Activated CD4-positive, alpha-beta T cell treated with anti-CD3 and anti-CD28 coated beads, Interleukin-2, amount 50 U/mL, for 48 hours (primary cell): ENCODE measurements at places on chromosomes 5 and 9.

- no peak for DNase-seq
Observed at GRCh38 chr9:99103901-99104458, 933 bp upstream of the TGFBR1 start.

DNA sequence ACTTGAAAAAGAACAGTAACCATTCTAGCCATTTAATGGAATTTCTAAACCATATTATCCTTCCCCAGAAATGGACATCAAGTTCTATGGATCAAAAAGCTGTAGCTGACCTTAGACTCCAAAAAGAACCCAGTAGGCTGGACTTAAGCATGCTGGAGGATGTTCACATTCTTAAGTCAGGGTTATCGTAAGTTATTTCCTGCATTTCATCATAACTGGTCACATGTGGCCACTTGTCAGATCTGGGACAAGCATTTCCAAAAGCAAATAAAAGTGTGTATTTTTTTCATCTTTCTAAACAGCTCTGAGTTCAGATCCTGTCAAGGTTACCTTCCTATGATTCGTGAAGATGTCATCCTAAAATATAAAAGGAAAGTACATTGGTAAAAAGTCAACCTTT lies 274.5 kb upstream of the PTGER4 start:
- DNase-seq = no peak

DNA sequence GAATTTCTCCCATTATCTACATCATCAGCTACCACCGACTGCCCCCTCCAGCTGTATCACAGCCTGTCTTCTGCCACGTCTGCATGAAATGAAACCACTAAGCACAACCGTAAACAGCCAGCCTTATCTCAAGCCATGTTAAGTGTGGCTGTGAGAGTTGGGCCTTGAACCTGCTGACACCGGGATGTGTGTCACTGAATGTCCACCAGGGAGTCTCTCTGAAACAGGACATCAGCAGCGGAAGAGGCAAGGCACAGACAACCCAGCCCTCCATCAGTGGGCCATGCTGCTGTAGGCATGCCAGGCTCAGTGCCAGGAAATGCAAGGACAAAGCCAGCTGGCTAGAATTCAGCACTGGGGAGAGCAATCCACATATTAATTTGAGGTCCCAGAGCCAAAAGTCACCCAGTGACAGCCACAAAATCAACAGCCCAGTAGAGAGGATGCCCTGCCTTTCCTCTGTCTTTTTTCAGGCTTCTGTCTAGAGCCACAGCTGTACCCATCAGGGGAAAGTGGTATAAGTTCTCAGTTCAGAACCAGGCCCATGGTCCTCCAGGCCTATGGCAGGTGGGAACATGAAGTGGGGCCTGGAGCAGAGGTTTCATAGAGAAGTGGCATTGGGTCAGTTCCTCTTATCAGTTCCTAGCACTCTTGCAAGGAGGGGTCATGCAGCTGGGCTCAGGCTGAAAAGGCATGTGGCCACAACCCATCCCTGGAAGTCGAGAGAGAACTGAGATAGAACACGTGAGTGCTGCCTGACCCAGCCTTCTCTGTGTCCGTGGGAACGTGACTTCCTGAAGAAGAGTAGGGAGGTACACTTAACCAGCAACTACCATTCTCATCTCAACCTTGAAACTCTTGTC lies 199.4 kb downstream of the ESM1 start:
- DNase-seq = no peak

GRCh38 chr9:104304925-104305324 lies 199.1 kb upstream of the OR13F1 start:
- DNase-seq = no peak

GRCh38 chr5:2487152-2487763 lies 264.2 kb downstream of the IRX2 start:
- no peak for DNase-seq

GRCh38 chr5:154371687-154372086 lies 74.1 kb upstream of the SAP30L start:
- no peak for DNase-seq

- DNase-seq = no peak
Observed at GRCh38 chr5:126587551-126588390, 7.2 kb downstream of the ALDH7A1 start.

- no peak for DNase-seq
Observed at GRCh38 chr5:91110686-91111085, 272.4 kb downstream of the ARRDC3 start.

DNA sequence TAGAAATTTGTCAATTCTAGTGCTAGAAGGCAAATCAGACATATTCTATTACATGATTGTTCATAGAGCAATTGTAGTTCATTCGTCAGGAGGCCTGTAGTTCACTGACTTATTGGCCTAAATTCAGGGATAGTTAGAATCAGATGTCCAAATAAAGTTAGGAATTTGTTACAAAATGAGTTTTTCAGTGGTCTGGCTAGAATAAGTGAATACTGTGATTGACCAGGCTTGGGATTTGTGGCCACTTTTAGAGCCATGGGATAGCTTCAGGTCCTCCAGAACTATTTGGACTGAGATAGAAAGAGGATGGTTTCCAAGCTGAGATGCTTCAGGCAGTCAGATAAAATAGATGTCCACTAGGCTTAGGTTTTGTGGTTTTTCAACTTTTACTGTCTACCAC lies 199.1 kb upstream of the MPDZ start:
- no peak for DNase-seq

- no peak for DNase-seq
Observed at GRCh38 chr9:16410601-16411280, 459.7 kb downstream of the BNC2 start.

- DNase-seq = no peak
Observed at GRCh38 chr9:2878701-2879100, 34.8 kb upstream of the PUM3 start.

- DNase-seq = no peak
Observed at GRCh38 chr5:24642022-24642421, 2.8 kb downstream of the CDH10 start.

DNA sequence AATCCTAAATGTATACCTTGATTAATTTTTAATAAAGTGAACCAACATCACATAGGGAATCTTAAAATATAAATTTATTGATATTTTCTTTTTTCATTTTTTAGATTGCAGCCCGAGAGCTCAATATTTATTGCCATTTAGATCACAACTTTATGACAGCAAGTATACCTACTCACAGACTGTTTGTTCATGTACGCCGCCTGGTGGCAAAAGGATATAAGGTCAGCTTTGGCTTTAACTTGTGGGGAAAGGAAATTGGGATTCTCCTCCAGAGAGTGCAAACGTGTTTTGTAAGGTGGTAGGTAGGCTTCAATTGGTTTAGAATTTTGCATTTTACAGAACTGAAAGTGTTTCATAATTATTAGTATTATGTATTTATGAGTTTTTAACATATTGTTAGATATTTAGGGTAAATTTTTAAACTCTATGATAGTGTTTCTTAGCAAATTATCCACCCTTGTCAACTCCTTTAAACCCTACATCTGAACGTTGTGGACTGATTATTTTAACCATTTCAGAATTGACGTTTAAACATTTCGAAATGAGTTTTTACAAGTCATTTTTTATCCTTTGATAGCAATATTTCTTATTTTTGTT lies 17.5 kb upstream of the DHFR start:
- DNase-seq = peak; percentile 75

- no peak for DNase-seq
Observed at GRCh38 chr5:77140350-77140749, 53.3 kb upstream of the ZBED3 start.

DNA sequence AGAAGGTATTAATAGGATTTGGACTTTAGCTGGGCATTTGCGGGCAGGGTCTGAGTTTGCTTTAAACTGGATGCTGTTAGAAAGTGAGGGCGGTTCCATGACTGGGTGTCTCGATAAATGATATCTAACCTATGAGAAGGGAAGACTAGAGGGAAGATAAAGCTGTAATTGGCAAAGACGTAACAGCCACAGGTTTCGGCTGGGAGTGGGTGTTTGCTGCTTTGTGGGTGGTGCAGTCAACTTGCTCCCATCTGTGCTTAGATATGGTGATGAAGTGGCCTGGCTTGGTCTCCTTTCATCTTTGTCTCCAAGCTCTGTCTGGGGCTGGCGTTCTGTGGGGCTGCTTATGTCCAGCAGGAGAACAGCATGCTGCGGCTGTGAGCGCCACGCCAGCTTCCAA lies 23.3 kb downstream of the OR2V1 start:
- no peak for DNase-seq

DNA sequence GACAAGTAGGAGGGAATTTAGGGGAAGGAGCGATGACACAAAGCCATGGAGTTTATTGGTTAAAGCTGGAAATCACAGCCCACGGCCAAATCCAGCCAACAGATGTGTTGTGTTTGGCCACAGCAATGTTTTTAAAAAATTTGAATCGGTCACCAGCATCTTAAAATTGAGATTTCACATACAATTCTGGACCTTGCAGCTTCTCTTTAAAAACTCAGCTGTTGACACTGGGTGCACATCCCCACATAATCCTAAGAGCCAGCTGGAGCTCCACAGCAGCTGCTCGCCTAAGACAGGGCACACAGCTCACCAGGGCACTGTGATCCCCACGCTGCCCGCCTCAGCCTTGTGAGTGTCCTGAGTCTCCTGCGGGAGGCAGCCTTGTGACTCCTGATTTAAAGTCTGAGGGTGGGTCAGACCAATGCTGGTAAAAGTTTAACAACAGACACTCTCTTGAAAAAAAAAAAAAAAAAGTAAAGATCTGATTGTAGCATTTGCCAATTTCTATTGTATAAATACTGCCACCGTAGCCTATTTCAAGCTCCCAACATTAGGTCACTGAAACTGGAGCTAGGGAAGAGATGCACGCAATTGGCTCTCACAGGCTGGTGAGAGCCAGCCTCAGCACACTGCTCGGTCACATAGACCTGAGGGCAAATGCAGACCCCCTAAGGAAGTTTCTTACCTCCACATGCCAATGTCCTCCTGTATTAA lies 124.8 kb downstream of the HSD17B3 start:
- DNase-seq = no peak

DNA sequence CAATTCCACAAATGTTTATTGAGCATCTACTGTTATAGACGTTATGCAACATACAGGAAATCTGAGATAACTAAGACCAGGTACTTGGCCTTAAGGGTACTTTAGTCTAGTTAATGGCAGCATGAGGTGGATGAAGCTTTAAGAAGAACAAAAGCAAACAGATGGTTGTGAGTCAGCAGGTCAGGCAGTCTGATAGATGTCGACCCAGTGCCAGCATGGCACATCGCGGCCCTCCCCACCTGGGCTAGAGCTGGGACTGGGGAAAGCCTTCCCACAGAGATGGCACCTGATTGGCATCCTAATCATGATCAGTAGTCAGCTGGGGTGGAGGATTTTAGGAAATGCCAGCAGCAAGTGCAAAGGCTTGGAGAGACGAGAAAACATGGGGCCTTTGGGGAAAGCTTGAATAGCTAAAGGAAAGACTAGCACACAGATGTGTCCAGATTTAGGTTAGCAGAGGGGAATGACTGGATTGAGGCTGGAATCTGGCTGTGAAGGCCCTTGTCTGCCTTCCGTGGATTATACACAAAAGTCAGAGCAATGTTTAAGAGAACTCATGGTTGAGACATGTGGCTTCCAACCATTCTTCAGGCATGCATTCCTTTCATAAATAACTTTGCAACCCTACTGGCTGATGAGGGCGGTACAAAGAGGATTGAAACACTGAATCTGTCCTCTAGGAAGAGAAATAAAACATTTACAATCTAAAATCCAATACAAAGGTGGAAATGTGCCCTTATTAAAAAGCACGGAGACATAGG lies 395.4 kb upstream of the WWC1 start:
- no peak for DNase-seq

DNA sequence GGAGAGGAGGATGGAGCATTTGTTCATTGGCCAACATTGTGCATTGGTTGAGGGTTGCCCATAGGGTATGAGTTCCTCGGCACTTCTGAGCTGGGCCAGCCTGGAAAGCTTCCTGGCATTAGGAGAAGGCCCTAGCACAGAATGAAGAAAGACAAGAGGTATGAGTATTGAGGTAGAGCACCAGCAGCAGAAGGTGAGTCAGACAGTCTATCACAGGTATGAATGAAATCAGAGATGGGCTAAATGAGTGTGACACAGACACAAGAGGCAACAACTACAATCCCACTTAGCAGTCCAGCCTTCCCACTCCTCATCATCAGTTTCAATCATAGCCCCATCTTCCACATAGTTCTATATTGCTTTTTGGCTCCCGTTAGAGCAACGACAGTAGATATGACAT lies 25.4 kb upstream of the TGFBR1 start:
- DNase-seq = no peak

GRCh38 chr5:101288633-101289032 lies 385.6 kb upstream of the ST8SIA4 start:
- no peak for DNase-seq

DNA sequence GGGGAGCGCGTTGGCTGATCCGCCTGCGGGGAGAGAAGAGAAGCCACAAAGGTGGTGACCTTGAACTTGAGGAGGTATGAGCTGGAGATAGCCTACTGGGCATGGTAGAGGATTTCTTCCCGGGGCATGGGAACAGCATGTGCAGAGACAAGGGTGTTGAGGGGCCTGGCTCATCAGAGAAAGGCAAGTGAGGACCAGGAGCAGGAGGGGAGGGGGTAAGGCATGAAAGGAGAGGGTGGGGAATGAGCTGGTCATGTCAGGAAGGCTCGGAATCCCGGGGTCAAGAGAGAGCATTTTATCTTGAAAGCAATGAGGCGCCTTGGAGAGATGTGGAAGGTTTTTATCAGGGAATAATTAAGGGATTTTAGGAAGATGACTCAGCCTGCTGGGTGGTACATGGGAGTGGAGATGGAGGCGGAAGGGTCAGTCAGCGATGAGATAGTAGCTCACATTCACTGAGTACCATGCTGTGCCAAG lies 121.1 kb downstream of the LHX2 start:
- DNase-seq = no peak

DNA sequence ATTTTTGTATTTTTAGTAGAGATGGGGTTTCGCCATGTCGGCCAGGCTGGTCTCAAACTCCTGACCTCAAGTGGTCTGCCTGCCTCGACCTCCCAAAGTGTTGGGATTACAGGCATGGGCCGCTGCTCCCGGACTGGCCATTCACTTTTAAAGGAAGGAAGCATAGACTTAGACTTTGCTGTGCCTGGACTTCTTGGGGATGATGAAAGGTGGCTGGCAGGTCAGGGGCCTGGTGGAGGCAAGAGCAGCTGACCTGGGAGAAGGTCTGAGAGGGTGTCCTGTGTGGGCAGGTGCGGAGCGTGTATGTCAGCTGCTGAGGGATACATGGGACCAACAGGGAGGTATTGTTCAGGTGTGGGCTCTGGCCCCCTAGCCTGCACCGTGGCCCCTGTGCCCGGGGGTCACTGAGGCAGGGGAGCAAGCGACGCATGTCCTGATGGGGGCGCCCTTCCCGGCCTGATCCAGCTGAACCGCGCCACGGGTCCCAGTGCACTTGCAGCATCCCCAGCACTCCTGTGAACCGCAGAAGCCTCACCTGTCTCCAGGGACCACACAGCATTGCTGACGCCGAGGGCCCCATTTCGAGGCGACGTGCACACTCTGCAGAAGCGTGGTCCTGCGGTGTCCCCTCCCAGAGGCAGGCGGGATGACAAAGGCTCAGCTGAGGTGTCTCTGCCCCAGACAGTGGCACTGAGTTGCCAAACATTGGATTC lies 23.1 kb downstream of the NDUFS6 start:
- no peak for DNase-seq
